ENCODE measurements at places on chromosomes 3 and 15.

- DNase-seq, result no peak
Observed at GRCh38 chr3:38970851-38971638, 80.7 kb downstream of the SCN11A start.

GRCh38 chr3:16064642-16065414, 109.7 kb upstream of the GALNT15 start:
- DNase-seq, result no peak

DNA sequence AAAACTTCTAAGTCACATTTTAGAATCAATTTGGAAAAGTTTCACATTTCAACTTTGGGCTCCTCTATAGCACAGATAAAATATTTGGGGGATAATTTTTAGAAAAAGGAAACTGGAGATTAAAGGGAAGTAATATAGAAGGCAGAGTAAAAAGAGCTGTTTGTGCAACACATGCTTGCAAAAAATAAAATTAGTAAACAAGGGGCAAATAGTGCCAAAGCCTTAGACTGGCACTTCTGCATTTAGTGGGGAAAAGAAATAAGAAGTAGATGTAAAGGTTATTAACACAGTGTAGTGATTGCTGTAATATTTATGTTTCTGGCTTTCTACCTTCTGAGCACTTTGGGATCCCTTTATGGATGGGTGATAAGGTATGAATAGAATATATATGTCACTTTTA, 246.6 kb downstream of the CBLB start:
- no peak for DNase-seq

- no peak for DNase-seq
Observed at GRCh38 chr3:102179326-102180177, 255.3 kb upstream of the ZPLD1 start.

DNA sequence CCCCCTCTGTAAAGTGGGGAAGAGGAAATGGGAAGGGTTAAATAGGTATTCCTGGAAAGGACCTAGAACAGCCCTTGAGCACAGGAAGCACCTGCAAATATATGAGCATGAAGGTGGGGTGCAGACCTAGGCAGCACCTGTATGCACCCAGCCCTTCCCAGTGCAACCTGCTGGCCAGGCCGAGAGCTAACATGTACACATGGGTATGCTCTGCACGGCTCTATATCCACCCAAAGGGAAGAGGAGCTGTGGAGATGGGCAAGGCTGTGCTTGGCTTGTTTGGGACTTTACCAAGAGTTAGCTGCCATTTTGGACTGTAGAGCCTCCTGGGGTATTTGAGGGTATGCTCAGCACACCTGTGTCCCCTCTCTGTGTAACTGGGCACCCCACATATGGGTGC, 171.2 kb downstream of the KLF13 start:
- DNase-seq, result peak; percentile 26

- DNase-seq, result no peak
Observed at GRCh38 chr3:5054098-5054497, 68.0 kb upstream of the ARL8B start.

DNA sequence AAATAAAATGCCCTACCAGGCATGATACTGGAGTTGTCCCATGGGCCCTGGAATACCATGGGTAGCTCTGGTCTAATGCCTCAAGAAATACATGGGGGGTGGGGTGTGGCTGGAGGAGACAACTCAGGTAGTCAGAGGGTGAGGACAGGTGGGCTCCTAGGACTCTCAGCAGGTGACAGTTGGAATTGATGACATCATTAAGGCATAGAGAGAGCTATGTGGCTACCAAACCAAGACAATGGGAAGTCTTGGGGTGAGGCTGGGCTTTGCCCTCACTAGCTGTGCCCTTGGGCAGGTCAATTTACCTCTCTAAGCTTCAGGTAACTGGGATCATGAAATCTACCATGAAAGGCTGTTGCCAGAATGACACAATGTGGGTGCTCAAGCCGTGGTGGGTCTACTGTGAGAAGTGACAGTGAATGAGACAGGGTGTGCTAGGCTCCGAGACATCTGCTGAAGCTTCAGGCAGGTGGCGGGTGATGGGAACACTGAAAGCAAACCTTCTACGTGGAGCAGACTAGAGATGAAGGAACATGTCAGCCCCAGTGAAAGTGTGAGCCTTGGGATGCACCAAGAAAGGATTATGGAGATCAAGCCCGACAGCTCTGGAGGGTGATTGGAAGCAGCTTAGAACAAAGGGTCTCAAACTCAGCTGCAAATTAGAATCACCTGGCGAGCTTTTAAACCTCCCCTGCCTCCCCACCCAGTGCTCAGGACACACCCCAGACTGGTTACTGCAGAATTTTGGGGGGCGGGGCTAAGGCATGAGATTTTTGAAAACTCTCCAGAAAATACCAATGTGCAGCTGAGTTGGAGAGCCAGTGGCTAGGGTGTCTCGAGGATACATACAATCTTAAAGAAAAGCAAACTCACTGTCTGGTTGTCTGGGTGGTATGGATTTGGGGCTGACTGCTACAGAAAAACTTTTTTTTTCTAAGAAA, 21.5 kb downstream of the SLC6A20 start:
- peak; percentile 33 for DNase-seq

GRCh38 chr3:179149951-179150350, 1.8 kb downstream of the PIK3CA start:
- DNase-seq, result no peak

- DNase-seq, result no peak
Observed at GRCh38 chr15:55358471-55358870, 39.4 kb downstream of the PIGB start.

- no peak for DNase-seq
Observed at GRCh38 chr3:77464111-77464688, 424.3 kb downstream of the ROBO2 start.

- DNase-seq, result no peak
Observed at GRCh38 chr3:113240841-113241240, 29.5 kb downstream of the BOC start.

GRCh38 chr3:99523431-99524127, 114.8 kb upstream of the COL8A1 start:
- no peak for DNase-seq

GRCh38 chr15:92655178-92655995, at the start of gene FAM174B:
TSS of gene FAM174B (minus strand) at chr15:92655775.
- DNase-seq, result no peak

DNA sequence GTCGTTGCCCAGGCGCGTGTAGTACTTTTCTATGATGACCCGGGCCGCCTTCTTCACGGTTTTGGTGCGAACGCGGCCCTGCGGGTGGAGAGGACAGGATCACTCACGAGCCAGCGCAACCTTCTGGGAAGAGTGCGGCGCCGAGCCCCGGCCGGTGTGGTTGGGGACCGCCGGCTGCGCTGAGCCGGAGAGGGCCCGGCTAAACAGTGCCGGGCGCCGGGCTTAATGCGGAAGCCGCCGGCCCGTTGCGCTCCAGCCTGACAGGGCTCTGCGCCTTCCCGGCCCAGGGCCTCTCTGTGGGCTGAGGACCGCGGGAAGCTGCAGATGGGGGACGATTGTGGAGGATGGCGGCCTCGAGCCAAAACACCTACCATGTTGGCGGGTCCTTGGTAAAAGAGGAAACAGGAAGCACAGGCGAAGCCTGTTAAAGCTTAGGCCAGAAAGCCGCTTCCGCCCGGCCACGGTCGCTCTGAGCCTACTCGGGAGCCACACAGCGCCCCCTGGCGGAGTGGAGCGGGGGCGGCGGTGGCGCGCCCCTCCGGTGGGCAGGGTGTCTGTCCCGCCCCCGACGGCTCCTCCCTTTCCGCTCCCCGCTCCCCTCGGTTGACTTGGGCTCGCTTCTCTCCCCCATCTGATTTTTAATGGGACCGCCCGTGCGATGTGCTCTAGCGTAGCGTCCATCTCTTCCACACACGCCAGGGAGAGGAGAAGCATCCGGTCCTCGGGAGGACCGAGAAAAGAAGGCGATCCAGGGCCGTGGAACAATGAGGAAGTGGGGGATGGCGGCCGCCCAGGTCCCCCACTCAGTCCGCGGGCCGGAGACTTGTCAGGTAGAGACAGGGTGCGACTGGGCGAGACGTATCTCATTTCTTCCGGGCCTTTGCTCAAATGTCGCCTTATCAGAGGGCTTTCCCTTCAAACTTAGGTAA, at the start of gene RPS17:
Gene RPS17, minus strand, starts transcription at position 403 of the 929 bp plus-strand sequence. Its CDS starts 29 bp downstream, at position 374.
- DNase-seq, result peak; percentile 97

DNA sequence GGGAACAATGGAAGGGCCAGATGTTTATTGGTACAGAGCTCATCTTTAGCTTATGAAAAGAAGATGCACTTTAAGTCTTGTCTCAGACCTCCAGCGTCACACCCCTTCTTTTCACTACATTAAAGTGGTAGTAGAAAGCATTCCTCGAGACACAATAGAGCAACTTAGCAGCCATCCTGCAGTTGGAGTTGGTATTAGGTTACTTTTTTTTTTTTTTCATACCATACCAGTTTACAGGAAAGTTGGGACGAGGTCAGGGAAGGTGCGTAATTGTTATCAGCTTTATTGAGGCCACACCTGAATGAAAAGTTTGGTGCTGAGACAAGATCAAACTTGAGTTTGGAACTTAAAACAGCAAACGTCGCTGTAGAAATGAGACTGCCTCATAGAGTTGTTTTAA, 203.8 kb downstream of the SOX2 start:
- DNase-seq, result no peak

DNA sequence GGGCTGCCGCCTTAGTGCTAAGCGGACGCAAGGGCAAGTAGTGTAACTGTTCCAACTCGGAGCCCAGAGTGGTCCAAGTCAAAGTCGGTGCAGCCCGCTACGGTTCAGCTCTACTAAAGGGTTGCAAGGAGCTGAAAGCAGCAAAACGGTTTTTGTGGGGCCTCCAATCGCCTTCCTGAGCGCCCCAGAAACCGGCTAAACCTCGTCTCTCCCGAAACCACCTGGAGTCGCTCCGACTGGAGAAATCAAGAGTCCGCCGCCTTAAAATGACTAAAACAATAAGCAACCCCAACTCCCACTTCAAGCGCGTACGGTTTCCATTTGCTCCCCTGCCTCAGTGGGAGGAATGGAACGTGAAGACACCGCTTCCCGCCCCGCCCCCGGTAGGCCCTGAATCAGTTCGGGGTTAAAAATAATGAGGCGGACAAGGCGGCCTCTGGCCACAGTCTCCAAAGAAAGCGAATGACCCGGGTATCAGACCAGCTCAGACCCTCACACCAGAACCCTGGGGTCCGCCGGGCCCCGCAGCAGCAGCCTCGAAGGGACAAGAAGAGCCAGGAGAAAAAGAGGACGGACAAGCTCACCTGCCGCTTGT, 401 bp downstream of the SEC11A start:
- DNase-seq, result peak; percentile 61

DNA sequence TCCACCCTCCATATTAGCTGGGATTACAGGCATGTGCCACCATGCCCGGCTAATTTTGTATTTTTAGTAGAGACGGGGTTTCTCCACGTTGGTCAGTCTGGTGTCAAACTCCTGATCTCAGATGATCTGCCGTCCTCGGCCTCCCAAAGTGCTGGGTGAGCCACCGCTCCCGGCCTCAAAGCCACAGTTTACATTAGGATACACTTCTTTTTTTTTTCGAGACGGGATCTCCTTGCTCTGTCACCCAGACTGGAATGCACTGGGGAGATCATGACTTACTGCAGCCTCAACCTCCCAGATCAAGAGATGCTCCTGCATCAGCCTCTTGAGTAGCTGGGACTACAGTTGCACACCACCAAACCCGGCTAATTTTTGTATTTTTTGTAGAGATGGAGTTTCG, 2.5 kb upstream of the NR1D2 start:
- DNase-seq, result no peak

GRCh38 chr15:32704395-32704981, 13.3 kb upstream of the GREM1 start:
- no peak for DNase-seq

GRCh38 chr15:42324308-42324707, 35.0 kb upstream of the CAPN3 start:
- DNase-seq, result no peak

DNA sequence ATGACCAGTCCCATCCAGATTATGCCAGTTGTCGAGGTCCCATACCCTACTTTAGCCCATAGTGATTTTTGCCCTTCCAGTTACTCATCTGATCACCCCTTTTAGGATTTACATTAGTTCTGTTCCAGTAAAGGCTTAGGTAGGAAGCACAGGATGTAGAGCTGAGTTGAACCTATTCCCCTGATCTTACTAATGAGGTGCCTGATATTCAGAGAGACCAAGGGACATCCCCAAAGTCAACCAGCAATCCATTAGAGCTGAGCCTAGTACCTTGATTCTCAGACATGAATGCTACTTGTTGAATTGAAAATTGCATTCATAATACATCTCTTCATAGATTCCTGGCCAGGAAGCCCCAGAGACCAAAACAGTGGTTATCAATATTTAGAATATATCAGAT, 24.7 kb downstream of the CTDSPL start:
- DNase-seq, result no peak

- no peak for DNase-seq
Observed at GRCh38 chr3:67033079-67033478, 35.0 kb downstream of the KBTBD8 start.

- DNase-seq, result no peak
Observed at GRCh38 chr3:62046326-62046725, 327.0 kb downstream of the FEZF2 start.

DNA sequence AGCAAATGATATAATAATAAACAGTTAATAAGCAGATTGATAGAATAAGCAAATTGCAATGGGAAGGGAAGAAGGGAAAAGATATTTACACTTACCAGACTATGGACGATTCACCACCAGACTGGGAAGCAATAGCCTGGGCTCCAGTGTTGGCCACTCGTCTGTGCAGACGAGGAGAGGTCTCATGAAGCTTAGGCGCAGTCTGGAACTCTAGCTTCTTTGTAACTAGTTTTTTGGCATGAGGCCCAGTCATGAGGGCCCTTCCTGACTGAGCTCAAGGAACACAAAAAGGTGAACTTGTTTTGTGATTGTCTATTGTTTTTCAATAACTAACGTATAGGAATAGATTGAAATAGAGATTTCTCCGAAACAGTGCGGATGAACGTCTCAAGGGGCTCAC, 63.3 kb upstream of the GATM start:
- no peak for DNase-seq

- no peak for DNase-seq
Observed at GRCh38 chr3:149615731-149616221, 42.0 kb downstream of the WWTR1 start.

DNA sequence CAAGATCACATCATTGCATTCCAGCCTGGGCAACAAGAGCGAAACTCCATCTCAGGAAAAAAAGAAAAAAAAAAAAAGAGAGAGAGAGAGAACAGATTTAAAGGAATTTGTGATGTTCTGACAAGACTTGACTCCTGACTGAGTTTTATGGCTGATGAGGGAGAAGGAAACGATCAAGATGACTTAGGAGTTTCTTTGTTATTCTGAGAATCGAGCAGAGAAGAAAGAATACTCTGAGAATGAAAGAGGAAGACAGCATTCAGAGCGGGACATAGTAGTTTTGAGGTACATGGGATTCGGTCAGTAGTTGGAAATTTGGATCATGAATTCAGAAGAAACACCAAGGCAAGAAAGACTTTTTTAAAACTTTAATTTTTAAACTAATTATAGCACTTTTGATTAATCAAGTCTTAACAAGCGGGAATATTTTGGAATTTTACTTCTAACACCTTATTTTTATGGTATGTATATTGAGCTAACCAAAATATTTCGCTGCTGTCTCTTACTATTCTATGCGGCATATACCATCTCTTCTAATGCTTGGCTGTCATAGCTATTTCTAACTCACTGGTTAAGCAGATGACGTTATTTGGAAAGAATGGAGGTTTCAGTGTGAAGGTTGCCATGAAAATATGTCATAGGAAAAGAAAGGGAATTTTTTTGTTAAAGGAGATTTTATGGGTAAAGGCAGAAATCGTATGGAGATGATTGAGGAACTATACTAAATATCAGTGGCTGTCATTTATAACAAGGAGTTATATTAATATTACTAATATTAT, 644.1 kb downstream of the RBMS3 start:
- no peak for DNase-seq

All from activated CD8-positive, alpha-beta memory T cell treated with anti-CD3 and anti-CD28 coated beads, Interleukin-2, amount 10 ng/mL, durations not matched to agents 7 days and 5 days (primary cell).